OCI-LY7 (cell line): ENCODE measurements at places on chromosomes 4 and X.

- no peak for DNase-seq
Measured at GRCh38 chr4:126395664-126396063, 1080.9 kb downstream of the FAT4 start.

DNA sequence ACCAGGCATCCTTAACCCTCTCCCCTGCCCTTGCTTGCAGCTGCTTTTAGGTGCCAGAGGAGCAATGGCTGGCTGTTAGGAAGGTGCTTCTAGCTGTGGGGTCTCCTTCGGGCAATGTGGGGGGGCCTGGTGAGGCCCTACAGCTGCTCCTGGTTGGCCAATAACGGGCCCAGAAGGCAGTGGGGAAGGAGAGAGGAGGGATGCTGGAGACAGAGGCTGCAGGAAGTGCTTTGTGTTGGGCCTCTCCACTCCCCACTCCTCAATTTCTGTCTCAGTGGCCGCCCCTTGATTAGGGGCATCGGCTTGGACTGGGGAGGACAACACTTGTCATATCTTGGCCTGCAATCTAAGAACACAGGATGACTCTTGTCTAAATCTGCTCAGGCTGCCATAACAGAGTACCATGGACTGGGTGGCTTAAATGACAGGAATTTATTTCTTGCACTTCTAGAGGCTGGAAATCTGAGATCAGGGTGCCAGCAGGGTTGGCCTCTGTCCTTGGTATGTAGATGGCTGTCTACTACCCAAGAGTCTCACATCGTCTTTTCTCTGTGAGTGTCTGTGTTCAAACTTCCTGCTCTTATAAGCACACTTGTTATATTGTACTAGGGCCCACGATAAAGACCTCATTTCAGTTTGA is 374.3 kb downstream of the MID1IP1 start:
- no peak for DNase-seq

- DNase-seq: no peak
Measured at GRCh38 chrX:39953879-39954278, 143.9 kb downstream of the BCOR start.

DNA sequence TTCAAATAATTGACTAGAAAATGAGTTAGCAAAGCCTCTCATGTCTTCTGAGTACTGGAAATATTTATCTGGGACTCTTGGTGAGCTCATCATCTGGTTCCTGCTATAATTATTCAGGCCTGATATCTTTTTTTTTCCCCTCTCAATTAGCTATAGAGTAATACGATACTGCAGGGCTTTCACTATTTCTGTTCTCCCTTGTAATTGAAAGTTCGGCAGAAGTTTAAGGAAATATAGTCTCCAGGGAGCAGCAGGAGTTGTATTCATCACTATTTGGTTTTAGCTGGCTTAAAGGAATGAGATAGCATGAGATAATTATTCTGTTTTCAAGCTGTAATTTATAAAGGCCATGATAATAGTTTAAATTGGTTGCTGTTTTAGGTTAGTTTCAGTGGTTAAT is 378.6 kb upstream of the EPHA5 start:
- DNase-seq: no peak

DNA sequence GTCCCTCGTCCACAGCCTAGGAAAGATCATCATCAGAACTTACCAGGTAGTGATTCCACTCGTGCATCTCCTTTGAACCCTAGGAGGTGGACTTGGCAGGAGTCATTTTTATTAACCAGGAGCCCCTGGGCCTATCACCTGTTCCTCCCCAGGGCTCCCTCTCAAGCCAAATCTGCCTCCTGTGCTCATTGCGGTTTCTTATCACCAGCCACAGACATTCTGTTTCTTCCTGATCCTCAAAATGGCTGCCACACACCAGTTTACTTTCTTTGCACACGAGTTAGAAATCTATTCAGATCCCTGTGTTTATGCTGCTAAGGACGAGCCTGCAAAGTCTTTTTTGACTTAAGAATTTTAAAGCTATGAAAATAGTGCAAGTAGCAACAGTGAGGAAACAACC is 354.5 kb upstream of the BOD1L1 start:
- DNase-seq: no peak

DNA sequence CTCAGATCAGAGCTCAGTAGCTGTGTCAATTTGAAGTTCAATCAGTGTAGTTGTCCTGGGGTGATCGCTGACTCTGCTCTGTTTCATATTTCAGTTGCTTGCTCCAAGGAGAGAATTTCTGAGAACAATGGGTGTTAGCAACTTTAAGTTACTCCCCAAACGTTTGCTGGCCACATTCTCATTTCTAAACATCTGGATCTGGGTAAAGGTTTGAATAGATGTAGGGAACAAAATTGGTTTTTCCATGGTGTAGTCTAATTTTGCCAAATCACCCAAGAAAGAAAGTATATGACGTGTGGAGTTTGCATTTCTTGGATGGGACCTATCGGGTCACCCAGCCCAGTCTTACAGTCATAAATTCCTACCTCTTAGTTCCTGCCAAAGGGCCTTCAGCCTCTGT is 103.7 kb downstream of the AKAP4 start:
- DNase-seq: no peak

DNA sequence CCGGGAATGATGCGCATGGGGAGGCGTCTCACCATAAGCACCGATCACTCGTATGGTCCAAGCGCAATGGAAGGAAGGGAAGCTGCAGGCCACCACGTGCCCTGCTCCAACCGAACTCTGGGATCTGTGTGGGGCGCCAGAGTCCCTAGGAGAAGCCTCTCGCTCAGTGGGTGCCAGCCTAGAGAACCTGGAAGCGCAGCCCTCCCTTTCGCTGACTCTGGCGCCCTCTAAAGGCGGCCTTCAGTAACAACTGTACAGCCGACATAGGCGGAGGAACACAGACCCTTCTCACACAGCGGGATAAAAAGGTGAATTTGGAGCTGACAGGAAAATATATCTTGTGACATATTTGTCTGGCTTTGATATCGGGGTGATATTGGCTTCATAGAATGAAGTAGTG is 76.0 kb downstream of the INTS6L start:
- DNase-seq: peak; percentile 42
